ENCODE measurements at places on chromosomes 13 and 19.
A peak's percentile ranks its signal among the peaks of the same experiment; 100 is the strongest.

- no peak for DNase-seq
Measured at GRCh38 chr19:556611-557382, 12.9 kb downstream of the GZMM start.

DNA sequence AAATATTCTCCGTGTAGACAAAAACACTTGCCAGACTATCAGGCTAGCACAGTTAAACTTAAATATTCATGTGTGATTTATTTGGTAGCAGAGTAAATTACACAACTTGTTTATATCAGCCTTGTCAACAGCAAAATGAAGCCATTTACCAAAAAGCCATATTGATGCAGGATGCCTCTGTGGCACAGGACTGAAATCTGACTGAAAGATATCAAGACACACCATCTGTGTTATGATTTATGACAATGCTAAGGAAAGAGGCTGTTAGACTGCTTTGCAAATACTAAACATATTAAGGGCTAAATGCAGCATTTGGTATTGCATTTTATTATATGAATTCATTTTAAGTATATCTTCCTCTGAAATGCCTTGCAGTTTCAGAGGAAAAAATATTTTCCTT, 44.8 kb upstream of the FNDC3A start:
- DNase-seq: no peak

DNA sequence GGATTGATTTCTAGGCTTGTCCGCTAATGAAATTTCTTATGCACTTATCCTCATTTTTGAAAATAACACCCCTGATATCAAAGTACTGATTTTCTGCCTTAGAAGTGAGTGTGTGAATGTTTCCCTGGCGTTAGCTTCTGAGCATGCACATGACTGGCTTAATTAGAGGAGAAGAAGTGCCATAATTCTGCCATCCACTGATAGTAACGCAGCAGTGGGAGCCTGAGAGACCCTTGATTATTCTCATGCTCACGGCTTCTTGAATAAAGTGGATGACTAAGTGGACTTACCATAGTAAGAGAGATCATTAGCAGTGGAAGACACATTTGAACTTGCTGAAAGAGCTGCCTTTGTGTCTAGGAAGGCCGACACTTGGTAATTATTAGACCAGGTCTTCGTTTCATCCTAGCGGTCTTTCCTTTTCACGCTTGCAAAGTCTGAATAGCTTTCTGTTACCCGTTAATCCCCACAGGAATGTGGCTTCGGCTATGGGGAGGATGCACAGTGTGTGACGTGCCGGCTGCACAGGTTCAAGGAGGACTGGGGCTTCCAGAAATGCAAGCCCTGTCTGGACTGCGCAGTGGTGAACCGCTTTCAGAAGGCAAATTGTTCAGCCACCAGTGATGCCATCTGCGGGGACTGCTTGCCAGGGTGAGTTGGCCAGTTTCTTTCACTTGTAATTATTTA, 45.3 kb downstream of the TNFRSF19 start:
- DNase-seq: no peak

GRCh38 chr19:58170860-58171259, 12.0 kb upstream of the ZNF274 start:
- no peak for DNase-seq

- DNase-seq: no peak
Measured at GRCh38 chr19:5673752-5674151, 6.6 kb downstream of the MICOS13 start.

- no peak for DNase-seq
Measured at GRCh38 chr19:38733493-38734175, 10.6 kb downstream of the CAPN12 start.

- peak; percentile 81 for DNase-seq
Measured at GRCh38 chr13:39037880-39038568, at the start of the genes NHLRC3 and PROSER1. NHLRC3 (plus strand) TSS chr13:39038456; CDS start chr13:39038640, 184 bp downstream. PROSER1 (minus strand) TSS chr13:39038089; CDS start chr13:39037242, 847 bp downstream.

- no peak for DNase-seq
Measured at GRCh38 chr13:108962654-108963053, 333.2 kb downstream of the MYO16 start.

- DNase-seq: no peak
Measured at GRCh38 chr19:33690378-33691029, 68.8 kb downstream of the CHST8 start.

DNA sequence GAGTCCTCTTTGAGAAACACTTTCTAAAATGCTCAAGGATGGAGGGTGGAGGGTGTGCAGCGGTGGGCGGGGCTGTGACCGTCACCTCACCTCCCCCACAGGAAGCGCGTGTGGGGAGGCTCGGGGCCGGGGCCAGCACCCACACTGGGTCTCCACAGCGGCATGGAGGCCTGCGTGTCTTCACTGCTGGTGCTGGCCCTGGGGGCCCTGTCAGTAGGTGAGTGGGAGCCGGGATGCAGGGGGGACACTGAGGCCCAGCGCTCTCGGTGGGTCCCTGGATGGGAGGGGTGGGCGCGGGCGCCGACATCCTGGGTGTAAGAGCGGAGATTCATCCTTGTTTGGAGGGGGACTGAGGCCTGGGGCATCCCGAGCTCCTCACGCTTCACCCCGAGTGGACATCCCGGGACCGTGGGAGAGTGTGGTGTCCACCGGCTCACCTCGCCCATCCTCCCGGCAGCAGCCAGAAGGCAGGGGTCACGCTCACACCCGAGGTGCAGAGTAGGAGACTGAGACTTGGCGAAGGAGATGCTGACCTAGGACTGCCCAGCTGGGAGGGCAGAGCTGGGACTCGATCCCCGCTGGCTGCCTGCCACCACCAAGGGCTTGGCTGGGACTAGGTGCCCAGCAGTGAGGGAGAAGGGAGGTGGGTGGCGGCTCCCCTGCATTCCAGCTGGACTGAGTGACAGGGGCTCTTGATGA, at the start of gene GZMM:
Gene GZMM (plus strand): TSS at position 144 of the 699 bp plus-strand sequence. CDS start 19 bp downstream, at position 163.
- DNase-seq: peak; percentile 73
